CD8-positive, alpha-beta memory T cell (primary cell): ENCODE measurements at places on chromosomes 6 and 20.
A peak's percentile ranks its signal among the peaks of the same experiment; 100 is the strongest.

DNA sequence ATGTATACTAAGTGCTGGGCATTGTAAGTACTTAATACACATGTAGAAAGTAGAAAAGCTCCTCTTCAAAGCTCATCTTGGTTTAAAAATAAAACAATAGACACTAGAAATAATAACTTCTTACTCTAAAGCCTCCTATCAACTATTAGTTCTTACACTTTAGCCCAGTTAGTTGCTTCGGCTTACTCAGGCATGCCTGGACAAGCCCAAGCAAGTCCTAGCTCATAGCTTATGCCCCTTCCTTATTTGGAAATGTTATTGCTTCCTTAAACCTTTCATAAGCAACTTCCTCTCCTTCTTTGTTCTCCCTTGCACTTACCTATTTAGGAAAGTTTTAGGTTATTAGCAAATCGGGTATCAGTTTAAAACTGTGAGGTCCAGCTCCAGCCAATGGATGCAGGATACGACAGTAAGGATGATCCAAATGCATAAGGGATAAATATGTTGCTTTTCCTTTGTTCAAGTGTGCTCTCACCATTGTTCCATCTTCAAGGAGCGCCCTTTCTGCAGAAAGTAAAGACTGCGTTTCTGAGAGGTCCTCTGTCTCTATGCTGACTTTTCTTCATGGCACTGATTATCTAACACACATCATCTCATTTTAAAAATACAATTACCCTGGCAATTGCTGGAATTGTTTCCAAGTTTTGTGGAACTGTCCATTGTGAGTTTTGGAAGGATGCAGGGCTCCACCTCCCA lies 12.3 kb downstream of the TMEM30A start:
- no peak for DNase-seq

DNA sequence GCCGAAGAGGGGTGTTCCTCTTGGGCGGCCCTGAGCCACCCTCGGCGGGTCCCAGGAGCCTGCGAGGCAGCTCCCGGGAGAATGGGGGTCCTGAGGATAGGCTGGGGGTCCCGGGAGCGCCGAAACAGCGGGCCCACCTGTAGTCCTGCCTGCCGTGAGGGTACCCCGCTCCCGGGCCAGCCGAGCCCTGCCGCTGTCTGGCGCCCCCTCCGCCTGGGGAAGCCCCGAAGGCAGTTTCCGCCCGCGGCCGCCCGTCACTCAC lies 280 bp downstream of the SPATA2 start:
- DNase-seq: no peak

- DNase-seq: peak; percentile 50
Observed at GRCh38 chr6:111057074-111057752, 30.1 kb upstream of the SLC16A10 start.

DNA sequence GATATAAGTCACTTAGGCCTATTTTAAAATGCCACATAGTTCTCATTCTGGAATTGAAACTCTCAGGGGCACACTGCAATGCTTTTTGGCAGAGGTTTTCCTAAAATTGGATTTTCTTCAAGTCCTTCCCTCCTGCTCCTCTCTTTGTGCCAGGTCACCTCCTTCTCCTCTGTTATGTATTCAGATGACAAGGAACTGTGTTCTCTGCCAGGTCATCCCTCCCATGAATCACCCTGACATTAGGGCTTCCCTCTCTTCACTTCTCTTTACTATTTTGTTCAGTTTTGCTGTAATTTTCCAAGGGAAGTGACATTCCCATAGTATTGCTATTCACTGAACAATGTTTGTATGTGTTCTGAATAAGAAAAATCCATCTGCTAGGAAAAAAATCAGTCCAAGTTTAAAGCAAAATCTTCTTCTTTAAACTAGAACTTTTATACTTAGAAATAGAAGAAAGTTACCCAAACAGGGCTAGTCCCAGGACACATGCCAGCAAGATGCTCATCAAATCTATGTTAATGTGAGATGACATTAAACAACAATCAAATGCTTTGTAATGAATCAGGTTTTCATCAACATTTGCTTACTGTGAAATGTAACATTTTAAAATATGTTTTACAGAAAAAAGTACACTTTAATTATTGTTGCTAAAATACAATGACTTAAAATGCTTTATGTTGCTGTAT lies 461.1 kb downstream of the MMUT start:
- DNase-seq: no peak

- DNase-seq: no peak
Observed at GRCh38 chr6:22784601-22785410, 215.4 kb downstream of the HDGFL1 start.

DNA sequence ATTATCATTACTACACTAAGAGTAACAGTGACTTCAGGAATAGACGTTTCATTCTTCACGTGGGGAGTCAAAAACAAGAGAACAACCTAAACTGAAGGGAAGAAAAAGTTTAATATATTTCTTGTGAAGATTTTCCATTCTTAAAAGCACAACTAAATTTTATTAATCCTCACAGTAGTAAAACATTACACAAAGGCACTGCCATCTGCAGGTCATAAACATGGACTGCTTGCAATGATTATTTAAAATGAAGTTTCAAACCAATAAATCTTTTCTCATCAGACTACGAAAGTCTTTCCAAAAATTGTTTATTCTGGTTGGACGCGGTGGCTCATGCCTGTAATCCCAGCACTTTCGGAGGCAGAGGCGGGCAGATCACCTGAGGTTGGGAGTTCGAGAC lies 2.6 kb downstream of the NCOA5 start:
- DNase-seq: no peak

DNA sequence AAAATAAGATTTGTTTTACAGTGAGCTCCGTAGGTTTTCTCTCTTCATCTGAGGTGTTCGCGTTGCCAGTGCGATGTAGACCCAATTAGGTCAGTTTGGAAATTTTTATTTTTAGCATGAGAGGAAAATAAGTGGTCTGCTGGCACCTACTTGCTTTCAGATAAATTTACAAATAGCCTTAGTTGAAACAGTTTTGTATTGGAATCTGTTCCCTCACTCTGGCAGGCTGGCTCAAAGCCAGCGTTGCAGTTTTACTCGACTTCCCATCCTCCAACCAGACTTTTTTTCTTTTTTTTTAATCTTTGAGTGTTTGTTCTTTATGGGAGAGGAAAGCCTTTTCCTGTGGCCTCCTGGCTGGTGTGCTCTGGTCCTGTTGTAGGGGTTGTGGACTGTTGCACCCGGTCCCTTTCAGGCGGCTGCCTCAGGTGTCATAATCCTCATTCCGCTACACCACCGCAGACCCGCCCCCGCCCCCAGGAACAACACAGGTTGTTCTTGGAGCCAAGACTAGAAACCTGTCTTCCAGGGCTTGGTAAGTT lies 46.7 kb downstream of the TIAM2 start:
- no peak for DNase-seq

- no peak for DNase-seq
Observed at GRCh38 chr6:151005164-151005563, 139.7 kb downstream of the MTHFD1L start.

GRCh38 chr6:166955121-166955864 lies 1.1 kb downstream of the RNASET2 start:
- no peak for DNase-seq

DNA sequence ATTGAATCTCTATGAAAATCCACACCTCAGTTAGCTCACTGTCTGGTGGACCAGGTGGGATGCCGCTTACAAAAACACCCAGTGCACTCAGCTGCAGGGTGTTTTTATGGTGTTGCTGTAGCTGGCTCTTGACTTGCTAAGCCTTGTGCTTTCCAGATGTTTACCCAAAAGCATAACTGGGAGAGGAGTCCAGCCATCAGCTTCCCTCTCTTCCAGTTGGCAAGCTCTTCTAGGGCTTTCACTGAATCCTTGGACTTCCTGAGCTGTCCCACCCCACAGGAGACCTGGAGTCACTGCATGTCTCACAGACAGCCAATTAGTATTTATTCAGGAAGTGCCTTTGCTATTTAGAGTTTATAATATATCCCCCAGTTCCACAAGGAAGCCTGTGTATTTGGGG lies 210.9 kb downstream of the FNDC1 start:
- no peak for DNase-seq

DNA sequence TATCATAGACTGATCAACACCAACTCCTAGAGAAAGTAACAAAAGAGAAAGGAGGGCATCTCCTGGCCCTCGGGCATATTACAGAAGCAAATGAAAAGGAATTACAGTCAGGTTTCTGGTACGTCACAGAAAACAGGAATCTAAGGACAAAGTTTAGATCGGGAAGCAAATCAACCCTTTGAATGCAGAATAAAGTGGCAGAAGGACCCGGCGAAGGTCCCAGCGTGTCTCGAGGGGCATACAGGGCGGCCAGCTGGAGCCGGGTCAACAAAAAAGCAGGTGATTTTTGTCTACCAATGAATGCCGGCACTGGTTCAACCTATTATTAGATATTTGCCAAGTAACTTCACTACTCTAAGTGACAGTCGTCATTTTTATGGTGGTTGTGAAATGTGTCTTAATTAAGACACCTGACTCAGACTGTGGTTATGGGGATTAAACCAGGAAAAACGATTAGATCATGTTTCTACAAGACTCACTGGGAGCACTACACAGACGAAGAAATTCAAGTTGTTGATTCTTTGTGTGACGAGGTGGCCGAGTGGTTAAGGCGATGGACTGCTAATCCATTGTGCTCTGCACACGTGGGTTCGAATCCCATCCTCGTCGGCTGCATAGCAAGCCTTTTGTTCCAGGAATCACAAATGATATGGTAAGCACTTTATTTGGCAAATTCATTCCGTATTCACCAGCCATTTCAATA lies 12.4 kb upstream of the ZSCAN9 start:
- DNase-seq: no peak

DNA sequence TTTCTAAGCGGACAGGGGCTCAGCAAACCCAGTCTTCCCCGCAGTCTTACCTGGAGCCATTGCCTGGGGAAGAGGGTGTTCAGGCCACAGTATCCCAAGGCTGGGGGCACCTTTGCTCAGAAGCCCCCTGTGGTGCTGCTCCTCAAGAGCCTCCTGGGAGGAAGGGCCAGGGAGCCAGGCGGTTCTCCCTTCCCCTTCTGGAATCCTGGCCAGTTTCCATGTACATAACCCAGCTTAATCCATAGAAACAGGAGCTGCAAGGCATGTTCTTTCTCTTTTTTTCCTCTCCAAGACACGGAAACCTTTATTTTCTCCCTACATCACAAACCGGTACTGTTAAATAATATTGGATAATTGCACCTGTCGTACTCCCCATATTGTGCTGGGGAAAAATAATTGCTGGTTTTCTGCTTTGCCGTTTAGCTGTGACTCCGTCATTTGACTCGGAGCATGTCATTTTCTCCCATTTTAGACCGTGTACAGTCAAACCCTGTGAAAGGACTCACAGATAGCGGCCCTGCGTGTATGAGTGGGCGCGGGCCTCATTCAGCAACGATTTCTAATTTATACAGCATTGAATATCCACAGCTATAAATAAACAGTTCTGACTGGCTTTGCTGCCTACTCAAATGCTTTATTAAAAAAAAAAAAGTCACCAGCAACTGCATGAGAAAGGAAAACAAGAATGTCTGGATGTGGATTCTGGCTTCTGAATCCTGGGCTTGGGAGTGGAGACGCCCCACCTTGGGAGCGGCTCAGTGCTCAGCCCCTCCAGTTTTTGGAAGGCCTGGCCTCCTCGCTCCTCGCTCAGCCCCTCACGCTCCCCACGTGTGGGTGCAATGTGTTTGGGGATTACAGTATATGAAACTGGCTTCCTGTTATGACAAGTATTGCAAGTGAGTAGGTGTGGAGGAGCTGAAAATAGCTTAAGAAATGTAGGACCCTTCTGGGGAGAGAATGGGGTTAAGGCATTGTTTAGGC lies 67.3 kb downstream of the ADTRP start:
- DNase-seq: no peak

- no peak for DNase-seq
Observed at GRCh38 chr6:158080849-158081656, 87.0 kb downstream of the SERAC1 start.

DNA sequence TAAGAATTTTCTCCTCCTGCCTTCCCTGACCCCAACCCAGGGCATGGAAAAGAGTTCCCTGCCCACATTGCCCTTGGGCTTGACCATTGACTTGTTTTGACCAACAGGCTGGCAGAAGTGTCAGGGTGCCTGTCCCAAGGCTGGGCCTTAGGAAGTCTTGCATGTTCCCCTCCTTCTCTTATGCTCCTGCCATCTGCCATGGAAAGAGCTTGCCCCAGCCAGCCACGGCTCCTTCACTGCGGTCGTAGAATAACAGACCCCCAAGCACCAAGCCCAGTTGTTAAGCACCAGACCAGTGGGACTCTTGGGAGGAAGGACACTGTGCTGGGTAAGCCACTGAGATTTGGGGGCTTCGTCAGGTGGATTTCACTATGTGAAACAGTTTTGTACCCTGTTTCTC lies 53.6 kb downstream of the SNX5 start:
- DNase-seq: no peak

DNA sequence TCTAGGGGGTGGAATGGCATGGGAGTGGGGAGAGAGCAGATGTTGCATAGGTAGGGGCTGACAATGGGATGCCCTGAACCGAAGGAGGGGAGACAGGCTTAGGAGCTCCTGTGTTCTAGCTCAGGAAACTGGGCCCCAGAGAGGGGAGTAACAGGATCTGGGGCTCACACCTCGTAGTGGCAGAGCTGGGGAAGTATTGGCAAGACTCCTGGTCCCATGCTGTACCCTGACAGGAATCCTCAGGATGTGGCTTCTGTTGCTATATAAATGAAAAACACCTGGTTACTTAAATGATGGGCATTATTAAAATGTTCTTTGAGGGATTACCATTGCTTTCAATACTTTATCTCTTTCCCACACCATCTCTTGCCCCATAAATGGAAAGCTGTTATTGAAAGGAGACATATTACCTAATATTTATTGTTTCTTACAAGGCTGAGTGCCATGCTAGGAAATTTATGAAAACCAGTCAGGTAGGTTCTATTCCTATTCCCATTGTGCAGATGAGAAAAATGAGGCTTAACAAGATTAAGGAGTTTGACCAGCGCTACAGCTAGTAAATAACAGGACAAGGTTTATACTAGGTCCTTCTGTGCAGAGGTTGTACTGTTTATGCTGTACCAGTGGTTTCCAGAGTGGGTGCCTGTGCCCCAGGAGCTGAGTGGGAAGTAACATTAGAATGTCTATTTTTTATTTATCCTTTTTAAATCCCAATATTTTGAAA lies 35.3 kb upstream of the TCP11 start:
- DNase-seq: no peak

GRCh38 chr20:13267231-13267630 lies 46.2 kb downstream of the ISM1 start:
- no peak for DNase-seq

- no peak for DNase-seq
Observed at GRCh38 chr6:107396211-107396610, 63.2 kb downstream of the PDSS2 start.

DNA sequence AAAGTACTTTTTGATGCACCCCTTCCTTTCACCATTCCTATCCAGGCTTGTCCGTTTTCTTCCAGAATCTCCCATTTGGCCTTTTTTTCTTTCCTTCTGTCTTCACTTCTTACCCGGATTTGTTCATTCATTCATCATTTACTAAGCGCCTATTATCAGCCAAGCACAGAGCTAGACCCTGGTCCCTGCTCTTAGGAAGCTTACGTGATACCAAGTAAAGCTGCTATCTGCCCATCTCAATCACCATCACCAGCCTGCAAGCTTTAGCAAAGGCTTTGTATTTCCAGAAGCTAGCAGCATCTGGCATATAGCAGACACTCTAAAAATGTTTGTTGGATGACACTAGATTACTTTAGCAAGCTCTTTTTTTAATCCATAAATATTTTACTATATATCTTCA lies 4.8 kb downstream of the NDRG3 start:
- no peak for DNase-seq

- DNase-seq: no peak
Observed at GRCh38 chr6:62775427-62776022, 435.7 kb upstream of the FKBP1C start.
